Glomerular endothelial cell (primary cell): ENCODE measurements at places on chromosomes 4 and X. TPM values are rescaled to one million over a fixed set of nuclear protein-coding genes. Genes with fewer than 3 reads are reported as not detected.

The CFAP47 gene
- total RNA-seq = 0.19 TPM in 1 of 2 replicates, not detected in the other

The CNOT6L gene
- 22.2 and 24.9 TPM in 2 replicates for total RNA-seq

The TMPRSS11B gene
- not detected in 2 replicates for total RNA-seq

The GDPD2 gene
- not detected in 2 replicates for total RNA-seq

The FHIP1A gene
- 0.73 and 1.3 TPM in 2 replicates for total RNA-seq

The ADAMTS3 gene
- 3.4 and 4.0 TPM in 2 replicates for total RNA-seq

The CWH43 gene
- total RNA-seq = not detected in 2 replicates

The GABRE gene
- 3.0 and 20.7 TPM in 2 replicates for total RNA-seq

The WAS gene
- total RNA-seq = 0.39 and 0.53 TPM in 2 replicates

The FATE1 gene
- 0.41 TPM in 1 of 2 replicates, not detected in the other for total RNA-seq

The SLC10A4 gene
- total RNA-seq = 0.12 TPM in 1 of 2 replicates, not detected in the other

The KLB gene
- total RNA-seq = not detected in 2 replicates

The RAP2C gene
- total RNA-seq = 15.2 and 21.4 TPM in 2 replicates

The MFAP3L gene
- total RNA-seq = 1.6 and 3.1 TPM in 2 replicates

The SULT1E1 gene
- total RNA-seq = not detected in 2 replicates

The PNMA6F gene
- total RNA-seq = not detected in 2 replicates

The SPANXB1 gene
- not detected in 2 replicates for total RNA-seq

The GPR173 gene
- total RNA-seq = 2.4 and 5.5 TPM in 2 replicates

The NAP1L5 gene
- 2.8 and 5.5 TPM in 2 replicates for total RNA-seq

The RPA4 gene
- total RNA-seq = 0.87 and 2.3 TPM in 2 replicates

The COL4A6 gene
- 5.7 and 8.1 TPM in 2 replicates for total RNA-seq

The ANXA3 gene
- 83.5 and 116 TPM in 2 replicates for total RNA-seq

The AR gene
- total RNA-seq = 3.5 and 5.0 TPM in 2 replicates

The TSPAN6 gene
- 32.5 and 34.1 TPM in 2 replicates for total RNA-seq

The SPANXN4 gene
- total RNA-seq = not detected in 2 replicates

The NUDT10 gene
- 1.3 and 1.4 TPM in 2 replicates for total RNA-seq

The PAK3 gene
- 0.53 and 1.3 TPM in 2 replicates for total RNA-seq

The FAM47E gene
- 0.44 TPM in 1 of 2 replicates, not detected in the other for total RNA-seq

The TEX13D gene
- not detected in 2 replicates for total RNA-seq

The KIT gene
- total RNA-seq = 54.5 and 129 TPM in 2 replicates

The PAGE2 gene
- not detected in 2 replicates for total RNA-seq

The PDE6B gene
- total RNA-seq = 0.39 and 1.5 TPM in 2 replicates

The ARMCX1 gene
- 17.8 and 25.7 TPM in 2 replicates for total RNA-seq

The ANOS1 gene
- 3.3 and 4.1 TPM in 2 replicates for total RNA-seq

The AFF2 gene
- 0.06 and 0.24 TPM in 2 replicates for total RNA-seq

The CT55 gene
- total RNA-seq = not detected in 2 replicates

The HPGDS gene
- not detected in 2 replicates for total RNA-seq

The CORIN gene
- total RNA-seq = 0.18 and 0.19 TPM in 2 replicates

The TSPAN7 gene
- 4.7 and 13.5 TPM in 2 replicates for total RNA-seq

The NHS gene
- 1.2 and 2.7 TPM in 2 replicates for total RNA-seq

The GYG2 gene
- 0.29 and 0.53 TPM in 2 replicates for total RNA-seq

The IGSF1 gene
- 0.70 and 1.7 TPM in 2 replicates for total RNA-seq

The OPHN1 gene
- 2.9 and 6.1 TPM in 2 replicates for total RNA-seq

The BRS3 gene
- total RNA-seq = not detected in 2 replicates

The USP17L15 gene
- not detected in 2 replicates for total RNA-seq

The TRIML1 gene
- total RNA-seq = 0.48 and 0.70 TPM in 2 replicates

The TCEAL2 gene
- not detected in 2 replicates for total RNA-seq

The CT45A5 gene
- not detected in 2 replicates for total RNA-seq
